NCI-H446 (cell line): ENCODE measurements at places on chromosomes 2 and 18.

DNA sequence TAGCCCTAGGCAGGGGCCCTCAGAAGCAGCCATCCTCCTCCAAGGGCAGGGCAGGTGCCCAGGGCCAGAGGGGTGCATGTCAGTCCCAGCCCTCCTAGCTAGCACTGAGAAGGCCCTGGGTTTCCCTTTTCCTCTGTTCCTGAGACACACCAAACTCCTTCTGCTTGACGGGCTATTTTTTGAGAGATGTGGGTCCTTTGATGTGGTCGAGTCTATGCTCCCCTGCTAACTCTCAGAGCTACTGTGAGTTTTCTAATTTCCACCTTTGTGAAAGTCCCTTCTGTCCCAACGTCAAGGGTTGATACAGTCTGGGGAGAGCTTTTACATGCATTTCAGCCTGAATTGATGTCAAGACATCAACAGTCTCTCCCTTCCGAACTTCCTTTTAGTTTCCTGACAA, 51.4 kb downstream of the TRPM8 start:
- no peak for DNase-seq

- DNase-seq, result no peak
Observed at GRCh38 chr2:4135765-4136164, 432.4 kb downstream of the DCDC2C start.

GRCh38 chr2:10405448-10405847, 42.7 kb downstream of the ODC1 start:
- DNase-seq, result peak; percentile 85

DNA sequence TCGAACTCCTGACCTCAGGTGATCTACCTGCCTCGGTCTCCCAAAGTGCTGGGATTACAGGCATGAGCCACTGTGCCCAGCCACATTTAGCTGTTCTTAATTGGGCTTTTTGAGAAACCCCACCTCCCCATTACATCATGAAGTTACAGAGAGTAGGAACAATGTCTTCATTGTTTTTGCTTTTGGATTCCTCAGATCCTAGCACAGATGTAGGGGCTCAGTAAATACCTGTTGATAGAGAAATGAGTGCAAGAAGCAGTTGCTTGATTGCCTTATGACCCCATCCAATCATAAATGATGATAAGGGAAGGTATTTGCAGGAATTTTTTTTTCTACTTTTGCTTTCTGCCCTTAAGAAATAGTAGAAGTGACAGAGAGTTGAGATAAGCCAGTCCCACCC, 25.4 kb downstream of the GREB1L start:
- no peak for DNase-seq

- DNase-seq, result no peak
Observed at GRCh38 chr2:86003967-86004366, 101.7 kb downstream of the POLR1A start.

GRCh38 chr2:214079032-214079431, 331.8 kb upstream of the VWC2L start:
- DNase-seq, result no peak

DNA sequence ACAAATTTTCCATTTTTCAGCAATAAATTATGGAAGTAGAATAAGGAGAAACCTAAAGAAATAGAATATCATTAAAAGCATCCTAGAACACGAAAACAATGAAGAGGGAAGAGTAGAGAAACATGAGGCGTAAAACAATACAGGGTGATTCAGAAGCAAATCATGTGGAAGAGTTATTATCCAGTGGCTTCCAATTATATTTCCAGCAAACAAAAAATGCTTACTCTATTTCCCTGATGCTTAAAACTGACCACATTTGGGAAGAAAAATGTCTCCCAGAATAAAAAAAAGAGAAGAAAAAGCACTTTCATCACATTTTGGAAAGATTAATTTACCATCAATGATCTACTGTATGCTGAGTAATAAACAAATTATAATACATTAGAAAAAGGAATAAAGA, 192.6 kb downstream of the CD226 start:
- no peak for DNase-seq

DNA sequence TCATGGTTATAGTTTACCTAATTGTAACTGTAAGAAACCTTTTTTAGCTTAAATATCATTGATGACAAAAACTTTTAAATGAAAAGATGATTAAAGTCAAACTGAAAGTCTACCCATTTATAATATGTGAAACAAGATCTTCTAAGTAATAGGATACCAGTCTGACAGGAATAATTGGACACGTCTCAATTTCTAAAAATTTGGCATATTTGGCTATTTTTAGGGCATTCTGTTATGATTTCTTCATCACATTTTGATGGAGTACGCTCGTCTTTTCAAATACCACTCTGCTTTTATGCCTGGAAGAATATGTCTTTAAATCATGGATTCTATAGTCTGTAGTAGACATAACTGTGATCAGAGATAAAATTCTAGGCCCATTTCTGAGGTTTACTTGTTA, 1.3 kb downstream of the R3HDM1 start:
- no peak for DNase-seq

GRCh38 chr18:76913583-76913982, 91.2 kb downstream of the ZNF236 start:
- no peak for DNase-seq

DNA sequence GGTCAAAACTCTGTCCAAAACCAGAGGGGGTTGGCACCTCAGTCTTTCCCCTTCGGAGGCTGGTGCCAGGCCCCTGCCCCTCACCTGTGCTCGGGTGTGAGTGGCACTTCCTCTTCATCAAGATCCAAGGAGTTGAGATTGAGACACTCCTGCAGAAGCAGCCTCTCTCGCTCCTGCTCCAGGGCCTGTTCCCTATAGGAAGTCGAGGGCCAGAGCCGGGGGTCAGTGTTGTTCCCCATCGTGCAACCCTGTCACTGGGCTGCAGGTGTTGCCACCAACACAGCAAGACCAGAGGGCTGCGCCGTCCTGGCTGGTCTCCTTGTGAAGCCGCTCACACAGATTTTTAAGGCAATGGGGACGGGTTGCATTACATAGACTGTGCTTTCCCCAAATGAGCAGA, 18.9 kb downstream of the FAM178B start:
- no peak for DNase-seq

DNA sequence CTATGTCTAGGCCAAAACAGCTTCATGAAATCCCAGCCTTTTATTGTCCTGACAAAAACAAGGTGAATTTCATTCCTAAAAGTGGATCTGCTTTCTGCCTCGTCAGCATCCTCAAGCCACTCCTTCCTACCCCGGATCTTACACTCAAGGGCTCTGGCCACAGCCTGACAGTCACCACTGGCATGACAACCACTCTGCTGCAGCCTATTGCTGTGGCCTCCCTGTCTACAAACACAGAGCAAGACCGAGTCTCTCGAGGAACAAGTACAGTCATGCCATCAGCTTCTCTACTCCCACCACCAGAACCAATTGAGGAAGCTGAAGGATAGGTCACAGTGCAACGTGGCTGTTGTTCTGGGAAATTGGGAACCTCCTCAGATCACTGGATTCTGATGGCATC, 106.1 kb downstream of the ICA1L start:
- DNase-seq, result no peak

DNA sequence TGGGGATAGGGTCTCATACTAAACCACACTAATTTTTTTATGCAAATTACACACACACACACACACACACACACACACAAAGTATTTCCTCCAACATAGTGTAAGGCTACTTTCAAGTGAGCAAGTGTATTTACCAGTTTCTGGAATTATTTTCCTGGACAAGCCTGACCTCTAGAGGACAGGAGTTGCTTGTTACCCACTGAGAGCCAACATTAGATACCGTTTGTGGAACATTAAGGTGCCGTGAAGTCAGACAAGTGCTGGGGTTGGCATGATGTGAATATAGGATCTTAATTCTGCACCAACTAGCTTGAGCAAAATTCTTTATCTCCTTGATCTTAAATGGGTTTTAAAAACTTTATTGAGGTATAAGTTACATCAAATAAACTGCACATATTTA, 39.3 kb upstream of the SERPINB2 start:
- peak; percentile 40 for DNase-seq

- DNase-seq, result no peak
Observed at GRCh38 chr2:23592898-23593751, 208.1 kb downstream of the KLHL29 start.

- DNase-seq, result no peak
Observed at GRCh38 chr2:36214691-36215090, 140.9 kb upstream of the CRIM1 start.

DNA sequence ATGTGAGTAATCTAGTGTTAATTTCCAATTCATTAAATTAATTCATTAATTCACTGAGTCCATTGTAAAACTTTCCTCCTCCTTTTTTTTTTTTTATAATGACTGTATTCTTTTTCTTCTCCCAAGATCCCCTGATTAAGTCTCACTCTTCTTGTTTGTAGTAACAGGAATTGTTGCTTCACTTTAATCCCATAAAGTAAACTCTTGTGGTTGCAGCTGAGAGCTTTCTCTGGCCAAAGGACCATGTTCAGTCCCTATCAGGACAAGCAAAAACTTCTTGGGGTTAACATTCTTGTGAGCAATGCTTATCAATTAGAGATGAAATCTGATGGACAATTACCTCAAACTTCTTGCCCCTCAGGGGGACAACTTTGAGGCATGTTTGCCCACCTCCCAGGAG, 400.2 kb upstream of the SPHKAP start:
- no peak for DNase-seq

- no peak for DNase-seq
Observed at GRCh38 chr2:29920631-29921559, 491 bp downstream of the ALK start.

- no peak for DNase-seq
Observed at GRCh38 chr2:223720367-223720766, 117.0 kb downstream of the AP1S3 start.

GRCh38 chr2:20509770-20510490, 63.1 kb downstream of the RHOB start:
- no peak for DNase-seq

GRCh38 chr2:11775384-11775783, 29.0 kb downstream of the LPIN1 start:
- no peak for DNase-seq

GRCh38 chr2:45009303-45009927, at the start of gene SIX2:
Gene SIX2, minus strand, starts transcription at chr2:45009452. Its CDS starts 342 bp downstream, at chr2:45009110.
- peak; percentile 92 for DNase-seq

- DNase-seq, result no peak
Observed at GRCh38 chr2:204255526-204255925, 289.7 kb upstream of the PARD3B start.

GRCh38 chr18:52716973-52717372, 377.0 kb downstream of the DCC start:
- DNase-seq, result no peak

DNA sequence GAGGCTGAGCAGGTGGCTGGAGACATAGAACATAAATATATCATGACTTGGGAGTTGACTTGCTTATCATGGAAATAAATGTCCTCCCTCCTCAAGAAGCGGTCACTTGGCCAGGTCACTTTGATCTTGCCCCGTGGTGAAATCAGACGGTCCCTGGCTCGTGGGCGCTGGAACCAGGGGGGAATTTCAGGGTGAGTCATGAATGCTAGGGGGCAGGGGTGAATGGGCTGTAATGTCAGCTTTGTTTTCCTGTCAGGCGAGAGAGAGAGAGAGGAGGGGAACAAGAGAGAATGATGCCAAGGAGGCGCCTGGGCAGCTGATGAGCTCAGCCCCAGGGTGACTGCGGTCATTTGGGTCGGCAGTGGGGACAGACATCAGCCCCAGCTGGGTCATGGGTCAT, 47.7 kb downstream of the RRM2 start:
- DNase-seq, result no peak

GRCh38 chr2:168705534-168706470, 96.6 kb upstream of the NOSTRIN start:
- DNase-seq, result peak; percentile 10

DNA sequence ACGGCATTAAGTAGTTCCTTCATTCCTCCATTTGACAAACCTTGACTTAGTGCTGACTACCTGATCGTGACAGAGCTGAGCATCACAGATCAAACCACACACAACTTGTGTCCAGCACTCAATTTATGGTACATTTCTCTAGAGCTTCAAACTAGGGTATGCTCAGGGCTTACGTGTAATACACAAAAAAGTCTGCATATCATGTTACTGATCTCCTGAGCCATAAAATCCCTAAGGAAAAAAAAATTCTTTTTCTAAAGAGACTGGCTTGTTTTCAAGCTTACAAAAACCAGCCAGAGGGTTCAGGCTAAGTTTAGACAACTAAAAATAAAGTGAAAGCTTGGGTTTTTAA, 88.0 kb upstream of the ALKAL2 start:
- DNase-seq, result no peak

GRCh38 chr2:176876493-176877103, 336.0 kb upstream of the HNRNPA3 start:
- no peak for DNase-seq

DNA sequence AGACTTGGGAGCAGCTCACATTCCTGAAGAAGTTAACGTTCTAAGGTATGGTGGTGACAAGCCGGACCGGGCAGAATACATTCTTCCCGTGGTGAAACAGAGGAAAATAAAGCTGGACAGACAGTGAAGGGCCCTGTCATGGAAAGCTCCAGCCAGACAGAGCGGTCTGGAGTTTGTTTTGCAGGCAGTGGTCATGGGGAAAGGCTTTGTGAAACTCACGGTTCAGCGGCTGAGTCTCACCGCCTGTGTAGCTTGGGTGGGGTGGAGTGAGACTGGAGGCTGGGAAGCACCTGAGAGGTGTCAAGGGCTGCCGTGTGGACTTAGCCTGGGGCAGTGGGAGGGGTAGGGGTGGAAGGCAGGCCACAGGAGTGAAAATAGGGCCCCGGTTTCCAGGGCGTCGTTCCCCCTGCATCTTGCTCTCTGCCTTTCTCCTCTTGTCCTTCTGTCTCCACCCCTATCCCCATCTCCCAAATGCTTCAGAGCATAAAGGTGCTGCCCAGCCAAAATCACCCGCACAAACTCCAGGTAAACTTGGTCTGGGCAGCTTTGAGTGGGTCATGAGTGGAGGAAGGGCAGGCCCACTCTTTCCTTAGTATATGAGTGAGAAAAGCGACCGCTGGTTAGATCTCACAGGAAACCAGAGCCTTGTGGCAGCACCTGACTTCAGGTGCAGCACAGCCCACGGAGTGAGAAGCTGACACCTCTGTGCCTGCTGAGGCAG, 11.4 kb upstream of the SLC20A1 start:
- DNase-seq, result no peak

- no peak for DNase-seq
Observed at GRCh38 chr2:65482971-65483370, 50.6 kb upstream of the SPRED2 start.

GRCh38 chr2:73067043-73067442, 4.5 kb downstream of the SFXN5 start:
- no peak for DNase-seq

DNA sequence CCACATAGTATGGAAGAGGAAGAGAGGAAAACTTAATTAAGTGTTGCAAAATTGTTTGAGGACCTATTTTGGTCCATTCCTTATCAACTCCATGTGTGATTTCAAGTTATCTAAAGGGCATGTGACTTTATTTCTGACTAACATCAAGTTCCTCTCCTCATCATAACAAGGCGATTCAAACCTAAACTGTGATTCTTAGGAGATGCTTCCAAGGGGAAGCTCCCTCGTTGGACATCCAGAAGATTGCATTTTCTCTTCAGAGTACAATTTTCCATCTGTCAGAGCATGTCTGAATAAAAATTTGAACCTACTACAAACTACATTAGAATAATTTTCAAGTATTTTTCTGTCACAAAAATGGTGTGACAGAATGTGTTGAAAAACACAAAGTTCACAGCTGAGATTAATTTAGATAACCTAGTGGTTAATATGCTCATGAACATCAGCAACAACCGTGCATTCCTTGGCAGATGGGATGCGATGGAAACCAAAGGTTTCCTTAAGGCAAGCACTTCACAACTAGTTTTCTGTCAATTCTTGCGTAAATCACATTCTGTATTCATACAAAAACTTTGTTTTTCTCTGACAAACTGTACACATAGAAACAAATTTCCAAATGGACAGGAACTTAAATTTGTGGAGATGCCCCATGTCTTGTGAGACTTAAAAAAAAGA, 4.2 kb downstream of the SFT2D3 start:
- no peak for DNase-seq

GRCh38 chr2:32812316-32812715, 134.4 kb upstream of the LTBP1 start:
- DNase-seq, result no peak
